ENCODE measurements at places on chromosomes 2 and 18.

- DNase-seq, result no peak
These were observed 20.8 kb upstream of the SOS1 start for GRCh38 chr2:39141334-39142271.

- peak; percentile 68 for DNase-seq
These were observed 146.7 kb downstream of the PARD3B start for GRCh38 chr2:204691911-204692510.

DNA sequence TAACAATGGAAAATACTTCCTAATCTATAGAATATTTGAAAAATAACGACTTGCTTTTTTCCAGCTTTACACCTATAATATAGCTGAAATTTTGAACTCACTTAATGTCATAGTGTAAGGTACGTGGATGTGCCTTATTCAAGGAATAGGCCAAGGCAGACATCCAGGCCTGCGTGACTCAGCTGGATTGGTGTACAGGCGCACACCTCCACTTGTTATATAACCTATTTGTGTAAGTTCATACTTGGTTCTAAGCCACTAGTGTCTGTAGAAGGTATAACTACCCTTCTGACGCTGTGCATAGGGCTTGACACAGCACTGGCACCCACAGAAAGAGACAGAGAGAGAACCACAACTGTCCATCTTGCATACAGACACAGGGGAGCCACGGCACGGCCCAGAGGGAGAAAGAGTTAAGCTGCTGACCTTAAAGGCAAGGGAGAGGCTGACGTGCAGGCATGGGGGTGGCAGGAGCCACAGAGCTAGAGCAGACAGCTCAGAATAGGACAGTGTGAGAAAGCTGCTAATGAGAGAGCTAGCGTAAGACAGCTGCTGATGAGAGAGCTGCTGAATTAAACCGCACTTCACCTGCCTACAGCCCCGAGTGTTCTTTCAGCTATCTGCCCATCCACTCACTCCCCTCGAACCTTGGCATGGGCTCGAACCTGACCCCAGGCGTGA is 16.1 kb downstream of the CCDC178 start:
- no peak for DNase-seq

DNA sequence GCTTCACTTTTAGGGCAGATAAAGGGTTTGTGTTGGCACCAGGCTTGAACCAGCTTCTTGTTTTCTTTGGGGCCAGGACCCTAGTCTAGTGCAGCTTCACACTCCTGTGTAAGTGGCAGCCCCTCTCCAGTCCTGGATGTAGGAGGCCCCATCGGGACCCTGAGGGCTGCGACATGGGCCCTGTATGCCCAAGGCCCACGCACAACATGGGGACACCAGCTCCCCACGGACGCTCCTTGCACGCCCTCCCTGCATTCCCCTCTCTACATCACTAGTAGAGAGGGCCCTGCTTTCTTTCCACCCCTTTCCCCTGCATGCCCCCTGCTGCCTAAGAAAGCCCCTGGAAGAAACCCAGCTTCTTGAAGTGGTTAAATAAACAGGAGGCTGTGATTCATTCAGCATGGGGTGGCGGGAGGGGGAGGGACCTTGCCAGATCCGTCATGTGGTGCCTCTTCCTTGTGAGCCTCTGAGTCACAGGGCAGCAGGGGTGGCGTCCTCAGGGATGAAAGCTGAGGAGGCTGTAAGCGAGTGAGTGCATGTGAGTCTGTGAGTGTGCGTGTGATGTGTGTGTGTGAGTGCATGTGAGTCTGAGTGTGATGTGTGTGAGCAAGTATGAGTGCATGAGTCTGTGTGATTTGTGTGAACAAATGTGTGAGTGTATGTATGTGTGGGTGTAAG is 42.5 kb downstream of the COPS8 start:
- peak; percentile 73 for DNase-seq

DNA sequence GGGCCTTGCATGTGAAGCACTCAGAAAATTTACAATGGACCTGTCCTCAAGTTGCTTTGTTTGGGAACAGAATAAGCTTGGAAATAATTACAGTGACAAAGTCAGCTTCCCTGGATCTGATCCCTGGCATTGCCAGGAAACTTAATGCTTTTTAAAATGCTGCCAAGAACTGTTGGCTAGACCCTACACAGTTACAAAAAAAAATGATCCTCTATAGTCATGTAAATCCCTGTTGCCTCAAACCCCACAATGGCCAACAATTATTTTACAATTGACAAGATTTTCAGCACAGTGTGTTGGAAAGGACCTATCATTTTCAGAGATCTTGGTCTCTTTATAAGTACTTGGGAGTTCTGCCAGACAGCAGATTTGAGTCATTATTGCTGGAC is 470.4 kb upstream of the ACVR2A start:
- no peak for DNase-seq

DNA sequence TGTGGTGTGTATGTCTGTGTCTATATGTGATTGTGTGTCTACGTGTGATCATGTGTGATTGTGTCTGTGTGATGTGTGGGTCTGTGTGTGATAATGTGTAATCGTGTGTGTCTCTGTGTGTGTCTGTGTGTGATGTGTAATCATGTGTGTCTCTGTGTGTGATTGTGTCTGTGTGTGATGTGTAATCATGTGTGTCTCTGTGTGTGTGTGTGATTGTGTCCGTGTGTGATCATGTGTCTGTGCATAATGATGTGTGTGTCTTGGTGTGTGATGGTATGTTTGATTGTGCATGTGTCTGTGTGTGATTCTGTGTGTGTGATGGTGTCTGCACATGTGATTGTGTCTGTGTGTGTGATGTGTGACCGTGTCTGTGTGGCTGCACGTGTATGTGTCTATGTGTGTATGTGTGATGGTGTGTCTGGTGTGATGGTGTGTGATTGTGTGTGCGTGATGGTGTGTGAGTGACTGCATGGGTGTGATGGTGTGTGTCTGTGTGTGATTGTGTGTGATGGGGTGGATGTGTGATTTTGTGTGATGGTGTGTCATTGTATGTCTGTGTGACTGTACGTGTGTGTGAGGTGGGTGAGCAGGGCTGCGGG is 78.9 kb downstream of the RTP5 start:
- DNase-seq, result no peak

DNA sequence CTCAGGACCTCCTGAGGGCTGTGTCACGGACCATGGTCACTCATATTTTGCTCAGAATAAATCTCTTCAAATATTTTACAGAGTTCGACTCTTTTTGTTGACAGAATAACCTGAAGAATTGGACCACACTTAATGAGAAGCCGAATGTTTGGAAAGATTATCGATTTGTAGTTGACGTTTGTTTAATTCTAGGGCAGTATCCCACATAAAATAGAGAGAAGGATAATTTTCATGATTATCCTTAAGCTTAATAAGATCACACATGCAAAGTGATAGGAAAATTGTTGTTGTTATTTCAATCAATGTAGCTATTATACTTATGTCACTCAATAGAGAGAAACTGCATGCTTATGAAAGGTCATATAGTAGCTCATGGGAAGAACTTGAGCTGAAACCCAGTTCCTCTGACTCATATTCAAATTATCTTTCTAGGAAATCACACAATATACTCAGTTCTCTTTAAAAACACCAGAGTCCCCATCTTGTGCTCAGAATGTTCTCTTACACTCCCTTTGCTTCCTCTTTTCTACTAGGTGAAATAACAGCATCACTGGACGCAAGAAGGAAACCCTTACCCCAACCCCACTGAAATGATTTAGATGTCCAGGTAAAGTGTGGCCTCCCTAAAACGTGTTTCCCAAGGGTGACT is 982.1 kb downstream of the TSN start:
- DNase-seq, result no peak

DNA sequence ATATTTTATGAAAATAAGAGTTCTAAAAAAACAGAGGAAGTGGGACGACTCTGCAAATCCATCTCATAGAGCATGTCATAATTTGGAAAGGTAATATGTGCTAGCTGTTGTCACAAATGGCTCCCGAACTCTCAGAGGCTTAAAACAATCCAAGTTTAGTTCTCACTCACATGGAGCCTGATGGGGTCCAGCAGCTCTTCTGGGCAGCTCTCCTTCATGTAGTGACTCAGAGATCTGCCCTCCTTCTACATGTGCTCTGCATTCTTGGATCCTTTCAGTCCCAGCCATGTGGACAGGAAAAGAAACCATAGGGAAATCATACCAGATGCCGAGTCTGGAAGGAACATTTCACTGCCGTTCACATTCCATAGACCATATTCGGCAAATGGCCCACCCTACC is 180.1 kb upstream of the APCDD1 start:
- no peak for DNase-seq

DNA sequence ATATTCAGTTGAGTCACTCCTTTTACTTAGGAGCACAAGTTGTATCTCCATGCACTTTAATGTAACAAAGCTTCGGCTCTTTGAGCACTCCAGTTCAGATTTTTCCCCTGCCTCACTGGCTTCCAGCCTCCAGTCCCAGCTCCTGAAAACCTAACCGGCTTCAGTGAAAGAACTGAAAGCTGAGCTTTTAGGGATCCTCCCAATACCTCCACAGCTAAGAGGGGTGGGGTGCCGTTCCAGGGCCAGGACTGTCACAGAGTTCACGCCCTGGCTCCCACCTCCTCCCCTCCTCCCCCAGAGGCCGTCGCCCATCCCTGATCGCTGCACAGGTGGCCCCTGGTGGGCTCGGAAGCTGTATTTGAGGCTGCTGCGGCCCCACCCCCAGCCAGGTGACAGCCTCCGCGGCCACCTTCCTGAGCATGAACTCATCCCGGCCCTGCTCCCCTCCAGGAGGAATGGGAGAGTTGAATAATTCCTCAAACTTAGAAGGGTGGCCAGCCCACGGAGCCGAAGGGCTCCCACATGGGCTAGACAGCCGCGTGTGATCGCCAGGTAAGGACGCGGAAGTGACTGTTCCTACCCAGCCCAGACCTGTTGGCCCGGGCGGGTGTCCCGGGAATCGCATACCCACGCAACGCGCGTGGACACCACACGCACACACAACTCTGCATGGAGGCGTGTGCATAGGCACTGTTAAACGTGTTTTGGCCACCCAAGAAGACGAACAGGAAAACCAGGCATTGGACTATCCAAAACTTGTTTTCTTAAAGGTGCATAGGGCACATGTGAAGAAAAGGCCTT is 1.8 kb downstream of the MYO5B start:
- no peak for DNase-seq

DNA sequence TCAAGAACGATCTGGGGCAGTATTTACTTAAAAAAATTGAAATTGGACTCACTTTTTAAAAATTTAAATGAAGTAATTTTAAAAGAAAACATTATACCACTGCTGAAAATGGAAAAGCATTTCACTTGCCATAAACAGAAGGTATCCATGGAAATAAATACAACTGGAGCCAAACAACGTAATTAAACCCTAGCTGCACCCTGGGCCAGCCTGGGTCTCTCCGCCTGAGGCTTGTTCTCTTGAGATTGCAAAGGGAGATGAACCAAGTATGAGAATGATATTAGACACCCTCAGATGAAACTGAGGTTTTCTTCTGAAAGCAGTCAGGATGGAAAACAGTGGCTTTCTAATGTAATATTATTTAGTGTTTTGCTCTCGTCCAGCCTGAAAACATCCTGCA is 264.4 kb downstream of the KCNE4 start:
- no peak for DNase-seq

GRCh38 chr2:219453671-219454590 is 19.3 kb downstream of the SPEG start:
- DNase-seq, result no peak

- DNase-seq, result no peak
These were observed 12.4 kb downstream of the TNS1 start for GRCh38 chr2:217990389-217990788.

DNA sequence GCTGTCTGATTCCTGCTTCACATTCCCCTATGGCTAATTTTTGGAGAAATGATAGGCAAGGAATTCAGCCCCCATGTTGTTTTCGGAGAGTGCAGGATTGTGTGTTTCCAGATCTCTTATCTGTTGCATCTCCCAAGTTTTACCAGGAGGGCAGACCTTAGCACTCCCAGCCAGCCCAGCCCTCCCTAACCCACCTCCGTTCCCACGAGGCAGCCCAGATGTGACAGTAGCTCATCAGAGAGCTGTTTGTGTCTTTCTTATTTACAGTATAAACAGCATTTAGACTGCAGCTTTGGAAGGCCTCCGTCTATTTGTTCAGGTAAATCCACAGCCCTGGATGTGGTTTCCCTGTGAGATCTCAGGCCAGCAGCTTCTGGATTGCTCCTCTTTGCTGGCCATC is 91.6 kb downstream of the THNSL2 start:
- no peak for DNase-seq

DNA sequence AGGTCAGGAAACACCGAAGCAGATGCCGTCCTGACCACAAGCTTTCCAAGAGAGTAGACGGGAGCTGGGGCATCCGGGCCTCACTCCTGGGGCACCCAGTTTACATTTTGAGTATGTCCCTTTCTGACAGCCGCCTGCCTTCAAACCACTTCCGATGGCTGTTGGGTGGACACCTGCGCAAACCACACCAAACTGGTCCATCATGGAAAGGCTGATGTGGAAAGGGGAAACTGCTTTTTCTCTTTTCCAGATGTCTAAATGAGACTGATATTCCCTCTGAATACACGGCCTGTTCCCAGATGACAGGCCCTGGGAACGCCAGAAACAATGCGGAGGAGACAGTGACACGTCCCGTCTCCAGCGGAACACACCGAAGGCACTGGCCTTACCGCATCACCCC is 290.0 kb upstream of the SALL3 start:
- DNase-seq, result no peak

DNA sequence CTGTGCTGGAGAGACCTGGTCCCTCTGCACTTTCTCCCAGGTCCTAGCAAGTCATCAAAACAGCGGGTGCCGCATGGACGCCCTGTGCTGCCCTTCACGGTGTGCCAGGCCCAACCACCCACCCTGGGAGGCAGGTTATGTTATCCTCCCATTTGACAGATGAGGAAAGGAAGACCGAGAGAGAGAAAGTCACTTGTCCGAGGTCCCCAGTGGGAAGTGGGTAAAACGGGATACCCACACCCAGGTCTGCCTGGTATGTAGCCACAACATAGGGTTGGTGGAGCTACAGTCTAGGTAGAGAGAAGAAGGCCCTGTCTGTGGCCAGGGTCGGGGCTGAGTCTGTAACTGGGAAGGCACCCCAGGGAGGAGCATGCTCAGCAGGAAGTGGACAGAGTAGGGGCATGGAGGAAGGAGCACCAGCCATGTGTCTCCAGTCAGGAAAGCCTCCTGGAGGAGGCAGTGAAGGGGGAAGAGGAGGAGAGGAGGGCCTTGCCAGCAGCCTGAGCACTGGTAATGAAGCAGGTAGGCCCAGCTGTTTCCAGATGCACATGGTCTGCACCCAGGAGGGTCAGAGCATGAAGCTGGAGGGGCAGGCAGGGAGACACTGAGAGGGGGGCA is 98.4 kb downstream of the ZFP36L2 start:
- DNase-seq, result no peak

DNA sequence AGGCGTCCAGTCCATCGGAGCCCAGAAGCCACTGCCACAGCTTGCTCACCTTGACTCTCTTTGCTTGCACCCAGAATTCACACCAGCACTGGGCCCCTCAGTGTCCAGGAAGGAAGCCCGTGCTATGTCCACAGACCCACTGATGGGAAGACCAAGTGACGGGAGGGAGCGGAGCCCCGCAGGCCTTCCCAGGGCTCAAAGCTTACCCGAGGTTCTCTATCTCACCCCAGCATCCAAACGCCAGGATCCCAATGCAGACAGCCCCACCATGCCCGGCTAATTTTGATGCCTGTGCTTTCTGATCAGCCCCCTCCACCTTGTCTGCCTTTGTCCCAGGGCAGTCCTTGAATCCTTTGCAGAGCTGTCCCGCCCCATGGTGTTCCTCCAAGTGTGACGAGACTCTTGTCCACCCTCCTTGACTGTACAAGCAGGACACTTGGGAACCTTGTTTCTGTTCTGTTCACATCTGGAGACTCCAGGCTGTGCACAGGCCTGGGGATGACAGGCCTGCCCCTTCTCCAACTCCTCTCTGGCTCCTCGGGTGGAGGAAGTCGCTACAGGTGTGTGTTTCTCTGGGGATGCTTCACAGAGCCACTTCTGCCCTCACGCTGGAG is 12.0 kb downstream of the NPPC start:
- DNase-seq, result no peak
